AG04449 (cell line): ENCODE measurements at places on chromosomes 1 and 21.

- no peak for DNase-seq
These were observed 183.6 kb downstream of the NR5A2 start for GRCh38 chr1:200211157-200211556.

DNA sequence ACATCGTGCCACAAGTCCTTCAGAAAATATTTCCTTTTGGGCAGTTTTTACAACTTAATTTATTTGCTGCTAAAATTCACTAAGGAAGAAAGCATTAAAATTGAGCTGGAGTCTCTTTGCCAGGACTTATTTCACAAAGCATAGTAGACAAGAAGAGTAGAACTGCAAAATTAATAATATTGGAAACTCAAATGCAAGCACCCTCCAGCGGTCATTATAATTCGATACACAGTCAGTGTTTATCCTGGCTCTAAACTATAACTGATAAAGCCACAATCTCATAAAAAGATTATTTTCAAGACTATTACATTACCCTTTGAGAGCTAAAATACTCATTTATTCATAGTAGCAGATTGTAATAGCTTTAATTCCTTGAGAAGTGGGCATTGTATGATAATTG lies 655.4 kb downstream of the RWDD3 start:
- DNase-seq = no peak

- no peak for DNase-seq
These were observed 3.0 kb upstream of the GABRD start for GRCh38 chr1:2016123-2016522.

DNA sequence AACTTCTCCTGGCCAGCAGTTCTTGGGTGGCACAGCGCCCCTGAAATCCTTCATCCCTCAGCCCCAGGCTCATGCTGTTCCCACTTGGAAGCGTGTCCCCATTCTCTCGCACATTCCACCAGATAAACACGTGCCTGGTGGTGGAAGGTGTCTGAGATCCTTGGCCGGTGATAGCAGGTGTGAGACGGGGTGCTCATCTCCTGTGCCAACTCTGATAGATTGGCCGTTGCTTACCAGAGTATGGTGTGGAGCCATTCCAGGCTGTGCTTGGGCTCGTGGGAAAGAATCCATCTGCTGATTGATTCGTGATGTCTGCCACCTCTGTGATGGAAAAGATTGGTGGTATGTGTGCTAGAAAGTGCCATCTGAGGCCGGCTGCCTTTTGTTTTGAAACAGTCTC lies 22.2 kb downstream of the ACTL8 start:
- DNase-seq = no peak

DNA sequence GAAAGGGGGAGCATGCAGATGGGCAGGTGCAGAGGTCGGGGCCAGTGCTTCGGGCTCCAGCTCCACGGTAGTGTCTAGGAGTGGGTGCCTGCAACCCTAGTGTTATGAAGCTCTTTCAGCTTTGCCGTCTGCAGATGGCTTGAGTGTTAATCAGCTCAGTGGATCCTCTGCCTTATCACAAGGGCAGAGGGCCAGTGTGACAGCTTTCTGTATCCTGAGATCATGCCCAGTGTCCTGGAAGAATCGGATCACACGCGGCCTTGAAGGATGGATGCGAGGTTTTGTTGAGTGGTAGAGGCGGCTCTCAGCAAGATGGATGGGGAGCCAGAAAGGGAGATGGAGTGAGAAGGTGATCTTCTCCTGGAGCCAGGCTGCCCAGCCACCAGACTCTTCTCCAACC lies 25.5 kb upstream of the C1orf146 start:
- no peak for DNase-seq

- no peak for DNase-seq
These were observed 19.4 kb downstream of the PPP1R8 start for GRCh38 chr1:27849951-27850350.

- no peak for DNase-seq
These were observed 461.7 kb downstream of the PTPRU start for GRCh38 chr1:29698033-29698432.

DNA sequence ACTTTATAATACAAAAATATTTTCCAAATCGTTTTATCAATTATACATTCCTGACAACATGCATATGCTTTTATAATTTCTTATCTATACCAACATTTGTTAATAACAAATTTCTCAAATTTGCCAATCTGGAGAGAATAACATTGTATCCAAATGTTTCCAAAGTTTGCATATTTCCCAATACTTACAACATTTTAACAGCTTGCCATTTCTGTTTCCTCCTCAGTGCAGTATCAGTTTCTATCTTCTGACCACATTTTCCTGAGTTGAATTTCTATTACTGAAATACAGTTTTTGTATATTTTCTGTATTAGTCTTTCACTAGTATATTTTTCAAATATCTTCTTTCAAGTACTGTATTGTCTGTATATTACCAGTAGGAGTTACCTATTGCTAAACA lies 1594.3 kb downstream of the PLA2G4A start:
- no peak for DNase-seq

GRCh38 chr1:44235808-44236207 lies 22.5 kb downstream of the DMAP1 start:
- DNase-seq = no peak

GRCh38 chr1:77571642-77572041 lies 110.8 kb downstream of the ZZZ3 start:
- DNase-seq = no peak

GRCh38 chr1:68495532-68495931 lies 1.4 kb downstream of the DEPDC1 start:
- no peak for DNase-seq

GRCh38 chr1:89780721-89781120 lies 40.1 kb upstream of the LRRC8D start:
- DNase-seq = peak; percentile 10

DNA sequence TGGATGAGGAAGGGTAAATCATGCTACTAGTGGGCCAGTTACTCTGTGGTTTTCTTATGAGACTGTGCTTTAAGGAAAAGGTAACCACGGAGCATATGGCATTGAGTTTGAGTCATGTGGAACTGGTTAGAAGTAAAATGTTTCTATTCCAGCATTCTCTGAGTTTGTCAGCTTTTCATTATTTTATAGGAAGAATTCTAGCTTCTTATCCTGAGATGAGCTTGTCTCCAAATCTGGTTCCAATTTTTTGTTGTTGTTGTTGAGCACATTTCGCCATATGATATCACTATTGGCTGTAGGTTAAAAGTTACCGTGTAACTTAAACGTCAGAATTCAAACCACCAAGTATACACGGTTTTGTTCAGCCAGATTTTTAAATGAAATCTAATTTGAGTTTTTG lies 69.9 kb downstream of the ATF6 start:
- peak; percentile 65 for DNase-seq

- DNase-seq = no peak
These were observed 34.3 kb upstream of the ECE1 start for GRCh38 chr1:21324368-21325141.

- DNase-seq = no peak
These were observed 629 bp downstream of the CTNNBIP1 start for GRCh38 chr1:9909234-9910046.

DNA sequence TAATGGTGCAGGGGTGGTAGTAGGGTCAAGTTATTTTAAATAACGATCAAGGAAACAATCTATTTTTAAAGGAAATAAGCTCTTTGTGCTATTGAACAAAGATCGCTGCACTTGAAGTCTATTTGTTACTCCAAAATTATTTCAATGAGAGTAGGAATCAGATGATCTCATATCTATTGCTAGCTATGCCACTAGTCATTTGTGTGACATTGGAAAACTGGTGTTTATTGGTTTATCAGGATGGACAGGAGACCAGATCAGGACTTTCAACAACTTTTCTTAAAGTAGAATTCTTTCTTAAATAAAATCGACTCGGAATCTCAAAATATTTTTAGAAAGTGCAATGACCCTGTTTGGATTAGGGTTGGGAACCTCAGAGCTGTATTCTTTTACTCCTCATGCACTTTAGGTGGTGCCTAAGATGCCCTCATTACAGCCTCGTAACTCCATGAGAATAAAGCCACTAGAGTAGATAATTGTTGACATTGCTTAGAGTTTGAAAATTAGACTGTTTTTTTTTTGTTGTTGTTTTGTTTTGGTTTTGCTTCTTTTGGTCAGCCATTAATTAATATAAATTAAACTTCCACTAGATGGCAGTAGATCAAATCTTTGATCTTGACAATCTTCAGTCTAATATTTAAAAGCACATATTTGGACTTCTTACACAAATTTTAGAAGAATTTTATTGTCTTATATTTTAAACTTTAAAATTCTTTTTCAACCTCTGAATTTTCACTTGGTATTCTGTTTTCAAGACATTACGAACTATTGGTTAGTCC lies 352.4 kb downstream of the USP25 start:
- no peak for DNase-seq

DNA sequence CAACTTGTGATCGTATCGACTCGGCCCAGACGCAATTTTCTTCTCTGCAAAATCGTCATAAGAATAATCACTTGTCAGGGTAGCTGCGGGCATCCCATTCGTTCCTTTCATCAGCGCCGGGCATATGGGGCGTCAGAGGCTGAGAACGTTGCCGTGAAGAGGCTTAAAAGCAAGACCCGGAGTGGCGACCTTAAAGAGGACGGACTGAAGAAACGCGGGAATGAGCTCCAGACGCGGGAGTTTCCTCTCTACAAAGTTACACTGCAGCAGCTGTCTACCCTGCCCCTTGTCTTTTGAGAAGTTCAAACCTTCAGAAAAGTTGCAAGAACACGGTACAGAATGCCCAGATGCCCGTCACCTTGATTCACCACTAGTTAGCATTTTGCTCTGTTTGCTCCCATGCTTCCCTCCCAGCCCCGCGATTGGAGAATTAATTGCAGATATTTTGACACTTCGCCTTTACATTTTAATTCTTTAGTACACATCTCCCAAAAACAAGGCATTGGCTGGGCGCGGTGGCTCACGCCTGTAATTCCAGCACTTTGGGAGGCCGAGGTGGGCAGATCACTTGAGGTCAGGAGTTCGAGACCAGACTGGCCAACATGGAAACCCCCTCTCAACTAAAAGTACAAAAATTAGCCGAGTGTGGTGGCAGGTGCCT lies 967 bp downstream of the CENPS start:
- no peak for DNase-seq

- peak; percentile 45 for DNase-seq
These were observed 33.3 kb upstream of the FAM3B start for GRCh38 chr21:41283211-41283818.
